ENCODE measurements at places on chromosomes 3 and 15.

DNA sequence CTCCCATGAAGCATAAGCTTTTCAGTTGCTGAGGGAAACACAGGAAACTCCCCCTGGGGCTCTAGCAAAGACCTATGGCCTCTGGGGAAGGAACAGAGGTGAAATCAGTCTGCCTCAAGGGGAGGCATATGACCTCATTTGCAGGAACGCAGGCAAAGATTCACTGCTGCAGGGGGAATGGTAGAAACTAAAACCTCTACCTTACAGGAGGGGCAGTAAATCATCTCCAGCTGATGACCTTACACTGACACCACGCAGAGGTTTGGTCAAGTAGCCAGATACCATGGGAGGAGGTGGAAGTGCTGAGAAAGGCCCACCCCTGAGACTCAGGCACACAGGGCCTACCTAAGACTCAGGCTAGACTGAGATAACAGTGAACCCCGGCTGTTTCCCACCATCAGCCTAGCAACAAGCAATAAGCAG, 81.1 kb downstream of the RAD18 start:
- no peak for DNase-seq

DNA sequence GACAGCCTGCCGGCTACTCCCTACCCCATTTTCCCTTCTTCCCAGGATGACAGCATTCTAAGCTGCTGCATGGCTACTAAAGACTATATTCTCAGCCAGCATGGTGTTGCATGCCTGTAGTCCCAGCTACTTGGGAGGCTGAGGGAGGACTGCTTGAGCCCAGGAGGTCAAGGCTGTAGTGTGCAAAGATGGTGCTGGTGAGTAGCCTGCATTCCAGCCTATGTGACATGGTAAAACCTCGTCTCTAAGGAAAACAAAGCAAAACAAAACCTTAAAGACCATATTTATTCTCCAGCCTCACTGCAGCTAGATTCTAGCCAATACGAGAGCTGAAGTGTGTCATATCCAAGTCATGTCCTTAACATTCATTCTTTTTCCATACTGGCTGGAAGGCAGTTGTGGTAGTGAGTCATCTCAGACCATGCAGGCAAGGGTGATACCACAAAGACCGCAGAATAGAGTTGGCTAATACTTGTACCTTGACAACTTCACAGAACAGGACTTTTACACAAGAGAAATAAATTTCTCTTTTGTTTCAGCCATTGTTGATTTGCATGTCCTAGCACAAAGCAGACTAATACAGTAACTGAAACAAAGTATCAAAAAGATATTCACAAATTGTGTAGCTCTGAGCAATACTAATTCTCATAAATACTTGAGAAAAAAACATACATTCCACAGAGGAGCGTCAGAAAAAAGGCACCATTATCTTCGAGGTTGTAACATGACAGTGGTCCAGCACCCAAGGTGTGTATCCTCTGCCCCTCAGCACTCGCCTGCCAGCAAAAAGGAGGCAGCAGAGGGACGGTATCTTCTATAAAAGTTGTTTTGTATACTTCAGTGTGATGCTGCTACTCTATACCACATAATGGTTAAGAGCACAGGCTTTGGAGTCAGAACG, 14.8 kb downstream of the PBRM1 start:
- no peak for DNase-seq

- DNase-seq = peak; percentile 11
Observed at GRCh38 chr3:188339410-188340295, 185.7 kb downstream of the LPP start.

- DNase-seq = no peak
Observed at GRCh38 chr15:45871121-45871855, 236.5 kb downstream of the SQOR start.

DNA sequence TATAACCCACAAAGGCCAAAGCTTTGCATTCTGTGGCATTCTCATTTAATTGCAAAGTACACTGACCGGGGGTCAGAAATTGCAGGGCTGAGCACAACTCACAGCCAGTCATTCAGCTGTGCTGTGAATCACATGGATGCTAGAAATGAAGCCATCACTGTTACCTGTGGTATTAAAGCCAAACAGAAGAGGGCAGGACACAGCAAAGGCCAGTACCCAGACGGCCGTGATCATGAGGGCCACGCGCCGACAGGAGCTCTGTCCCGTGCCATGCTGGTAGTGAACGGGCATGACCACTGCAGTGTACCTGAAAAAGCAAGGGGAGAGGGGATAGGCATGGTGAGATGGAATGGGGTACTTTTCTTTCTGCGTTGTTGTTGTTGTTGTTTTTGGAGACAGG, 31.6 kb downstream of the DRD3 start:
- DNase-seq = no peak

DNA sequence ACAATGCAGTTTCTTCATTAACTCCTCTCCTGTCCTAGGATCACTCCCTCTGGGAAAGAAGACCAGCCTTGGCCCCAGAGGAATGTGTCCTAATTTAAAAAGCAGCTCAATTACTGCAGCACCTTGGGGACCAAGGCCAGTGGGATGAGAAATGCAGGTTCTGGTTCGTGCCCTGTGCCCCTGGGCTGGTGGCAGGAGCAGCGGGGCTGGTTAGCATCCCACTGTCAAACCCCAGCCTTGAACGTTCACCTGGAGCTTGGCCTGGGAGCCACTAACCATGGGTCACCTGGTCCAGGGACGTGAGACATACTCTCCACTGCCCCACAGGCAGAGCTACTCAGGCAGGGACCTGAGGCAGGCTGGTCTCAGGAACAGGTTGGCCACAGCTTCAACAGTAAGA, 8.4 kb upstream of the RTP3 start:
- no peak for DNase-seq

DNA sequence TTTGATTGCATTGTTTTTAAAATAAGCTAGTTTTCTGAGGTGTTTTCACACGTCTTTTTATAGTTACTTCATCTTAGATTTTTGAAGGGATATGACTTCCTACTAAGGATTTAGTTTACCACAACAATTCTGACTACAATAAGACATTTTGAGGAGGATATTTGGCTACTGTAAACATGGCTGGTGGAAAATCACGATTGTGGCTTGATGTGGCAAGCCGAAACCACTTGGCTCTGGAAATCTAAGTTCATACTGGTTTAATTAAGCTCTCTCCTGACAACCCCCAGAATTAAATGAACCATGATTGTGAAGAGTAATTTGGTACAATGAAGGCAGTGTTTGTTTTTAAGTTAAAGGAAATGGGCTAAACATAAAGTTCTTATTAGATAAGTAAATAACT, 30.8 kb downstream of the ST3GAL6 start:
- no peak for DNase-seq

DNA sequence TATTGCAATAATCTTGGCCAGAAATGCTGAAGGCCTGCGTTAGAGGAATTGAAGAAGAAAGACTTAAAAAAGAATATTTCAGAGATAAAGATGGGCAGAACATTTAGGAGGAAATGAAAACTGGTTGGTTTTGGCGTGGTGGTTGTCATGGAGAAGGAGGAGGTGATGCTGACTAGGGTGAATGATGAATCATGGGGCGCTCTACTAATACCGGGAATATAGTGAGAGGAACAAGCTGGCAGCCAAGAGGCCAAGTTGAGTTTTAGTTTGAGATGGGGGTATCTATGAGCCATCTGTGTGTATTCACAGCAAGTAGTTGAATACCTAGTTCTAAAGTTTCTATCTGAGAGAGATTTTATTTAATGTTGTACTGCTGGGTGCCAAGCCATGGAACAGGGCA, 6.8 kb upstream of the GAP43 start:
- DNase-seq = no peak

- no peak for DNase-seq
Observed at GRCh38 chr3:69008980-69009379, 4.5 kb downstream of the EOGT start.

DNA sequence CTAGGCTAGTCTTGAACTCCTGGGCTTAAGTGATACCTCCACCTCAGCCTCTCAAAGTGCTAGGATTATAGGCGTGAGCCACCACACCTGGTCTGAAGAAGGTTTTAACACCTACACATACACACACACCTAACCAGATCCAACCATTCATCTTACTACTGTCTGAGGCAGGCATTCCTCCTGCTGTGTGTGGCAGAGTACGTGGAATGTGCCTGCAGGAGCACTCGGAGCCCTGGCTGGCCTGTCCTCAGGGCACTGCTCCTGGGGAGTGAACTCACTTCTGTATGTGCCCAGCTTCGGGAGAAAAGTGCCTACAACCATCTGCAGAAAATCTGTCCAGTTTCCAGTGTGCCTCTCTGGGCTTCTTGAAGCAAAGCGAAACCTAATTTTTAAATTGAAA, 58.2 kb upstream of the LIMD1 start:
- no peak for DNase-seq

GRCh38 chr15:39320886-39321285, 260.0 kb upstream of the THBS1 start:
- no peak for DNase-seq

GRCh38 chr3:38580450-38581382, 68.8 kb downstream of the SCN5A start:
- DNase-seq = no peak

DNA sequence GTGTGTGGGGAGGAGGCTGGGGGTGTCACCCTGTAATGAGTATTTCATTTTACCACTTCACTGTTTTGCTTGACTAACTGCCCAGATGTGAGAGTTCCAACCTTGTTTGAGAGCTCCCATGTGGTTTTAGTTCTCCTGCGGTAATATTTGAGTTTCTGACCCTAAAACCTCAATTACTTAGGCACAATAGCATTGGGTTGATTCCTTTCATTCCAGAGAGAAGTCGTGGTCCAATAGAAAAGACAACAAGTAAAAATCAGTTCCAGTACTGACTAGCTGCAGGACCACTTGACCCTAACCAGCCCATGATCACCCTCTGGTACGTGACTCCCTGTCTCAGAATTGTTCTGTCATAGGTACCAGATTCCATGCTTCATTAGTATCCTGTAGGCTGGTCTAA, 630.4 kb downstream of the CADM2 start:
- DNase-seq = no peak

DNA sequence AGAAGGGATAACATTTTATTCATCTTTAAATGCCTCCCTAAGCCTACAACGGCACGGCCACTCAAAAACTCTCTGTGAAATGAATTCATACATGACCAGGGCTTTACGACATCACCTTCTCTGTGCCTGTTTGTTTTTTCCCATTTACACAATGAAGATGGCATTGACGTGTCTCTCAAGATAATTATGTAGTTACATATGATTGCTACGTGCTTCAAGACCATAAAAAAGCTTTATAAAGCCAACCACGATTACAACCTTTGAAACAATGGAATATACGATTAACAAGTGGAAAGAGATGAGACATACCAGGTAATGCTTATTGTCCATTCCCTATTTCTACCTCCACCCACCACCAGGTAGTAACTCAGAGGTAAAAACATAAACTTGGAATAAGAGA, 168.4 kb downstream of the P3H2 start:
- no peak for DNase-seq

- DNase-seq = no peak
Observed at GRCh38 chr15:90465140-90465929, 64.4 kb upstream of the CRTC3 start.

DNA sequence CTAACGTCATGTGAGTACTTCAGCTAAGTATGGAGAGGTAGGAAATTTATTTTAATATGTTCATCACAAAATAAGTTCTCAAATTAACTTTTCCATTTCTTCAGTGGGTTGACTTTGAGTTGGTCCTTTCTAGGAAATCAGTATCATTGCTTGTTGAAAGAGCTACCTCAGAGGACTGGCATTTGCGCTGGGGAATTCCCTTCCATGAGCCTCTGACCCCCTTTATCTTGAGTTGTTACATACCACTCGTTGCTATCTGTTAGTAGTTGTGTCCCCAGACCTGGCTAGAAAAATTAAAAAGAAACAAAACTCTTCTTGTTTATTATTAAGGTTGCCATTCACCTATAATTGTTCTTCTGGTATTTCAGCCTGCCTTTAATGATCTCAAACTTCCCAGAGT, 96.8 kb upstream of the ROBO2 start:
- DNase-seq = no peak

DNA sequence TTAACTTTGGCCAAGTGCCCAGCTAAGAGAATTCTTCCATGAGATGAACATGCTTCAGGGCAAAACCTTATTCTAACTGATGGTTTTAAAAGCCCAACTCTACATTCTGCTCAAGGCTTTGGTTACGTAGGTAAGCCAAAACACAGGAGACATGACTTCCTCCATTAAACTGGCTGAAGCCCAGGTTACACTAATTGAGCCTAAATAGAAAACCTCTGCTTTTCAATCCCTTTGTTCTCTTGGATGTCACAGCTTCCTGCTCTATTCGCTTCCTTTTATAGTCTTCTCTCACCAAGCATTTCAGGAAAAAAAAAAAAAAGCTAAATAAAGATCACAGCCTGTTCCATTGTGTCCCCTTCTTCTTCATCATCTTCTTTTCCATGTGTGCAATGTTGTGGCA, 420.4 kb downstream of the TIGIT start:
- DNase-seq = no peak

- no peak for DNase-seq
Observed at GRCh38 chr3:76063811-76064210, 278.5 kb upstream of the ZNF717 start.

GRCh38 chr3:134504132-134504531, 18.3 kb downstream of the CEP63 start:
- DNase-seq = no peak

DNA sequence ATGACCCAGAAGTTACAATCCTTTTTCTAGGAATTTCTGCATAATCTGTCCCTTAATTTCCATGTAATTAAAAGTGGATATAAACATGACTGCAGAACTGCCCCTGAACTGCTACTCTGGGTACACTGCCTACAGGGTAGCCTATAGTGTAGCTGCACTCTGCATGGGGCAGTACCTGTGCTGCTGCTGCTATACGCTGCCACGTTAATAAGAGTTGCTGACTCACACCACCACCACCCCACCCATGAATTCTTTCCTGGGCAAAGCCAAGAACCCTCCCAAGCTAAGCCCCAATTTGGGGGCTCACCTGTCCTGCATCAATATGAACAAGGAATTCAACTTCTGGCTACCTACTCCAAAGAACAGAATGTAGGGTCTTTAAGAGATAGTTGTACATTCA, 13.9 kb downstream of the HDGFL3 start:
- no peak for DNase-seq

- DNase-seq = no peak
Observed at GRCh38 chr15:101844916-101845315, 32.9 kb downstream of the OR4F15 start.

- DNase-seq = no peak
Observed at GRCh38 chr3:151841801-151842200, 27.9 kb downstream of the AADAC start.

DNA sequence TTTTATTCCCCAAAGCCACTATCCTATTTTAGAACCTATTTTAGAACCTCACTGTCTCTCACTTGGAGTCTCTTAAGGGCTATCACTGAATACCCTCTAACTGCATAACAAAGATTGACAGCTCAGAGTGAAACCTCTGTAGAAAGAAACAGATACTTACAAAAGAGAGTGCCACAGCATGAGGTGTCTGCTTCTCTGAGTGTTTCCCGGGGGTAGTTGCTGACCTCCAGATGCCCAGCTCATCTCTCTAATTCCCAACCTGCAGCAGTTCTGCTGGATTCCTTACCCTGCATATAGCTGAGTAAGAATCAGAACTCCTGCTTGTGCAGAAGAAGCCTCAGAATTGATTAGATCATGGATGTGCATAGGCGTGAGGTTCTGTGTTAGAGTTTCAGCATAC, 34.5 kb downstream of the P3H2 start:
- no peak for DNase-seq

GRCh38 chr3:125109536-125109925, 53.7 kb upstream of the HEG1 start:
- no peak for DNase-seq
